ENCODE measurements at places on chromosomes 2 and 18.

DNA sequence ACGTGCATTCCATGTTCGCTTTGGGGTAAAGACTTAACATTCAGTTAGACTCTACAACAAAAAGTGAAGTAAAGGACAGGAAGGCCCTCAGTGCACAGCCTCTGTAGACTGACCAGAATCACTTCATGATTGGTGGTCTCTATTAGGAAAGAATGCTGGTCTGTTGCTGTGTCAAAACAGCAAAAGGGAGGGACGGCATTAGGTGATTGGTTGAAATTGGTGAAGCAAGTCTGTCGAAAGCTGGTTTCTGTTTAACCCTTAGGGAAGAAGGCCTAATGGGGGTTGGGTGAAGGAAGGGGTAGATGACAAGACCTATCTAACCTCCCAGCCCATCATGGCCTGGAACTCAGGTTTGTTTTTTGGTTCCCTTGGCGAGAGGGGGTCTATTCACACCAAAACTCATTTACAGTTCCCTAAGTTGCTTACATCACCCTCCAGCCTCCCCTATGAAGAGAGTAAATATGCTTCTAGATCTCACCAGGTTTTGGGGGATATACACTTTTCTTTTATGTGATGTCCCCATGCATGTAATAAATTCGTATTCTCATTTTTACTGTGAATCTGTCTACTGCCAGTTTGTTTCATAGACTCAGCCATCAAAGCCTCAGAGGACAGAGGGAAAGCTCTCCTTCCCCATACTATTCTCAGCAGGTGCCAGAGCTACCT, 65.6 kb downstream of the TMEM17 start:
- no peak for DNase-seq

DNA sequence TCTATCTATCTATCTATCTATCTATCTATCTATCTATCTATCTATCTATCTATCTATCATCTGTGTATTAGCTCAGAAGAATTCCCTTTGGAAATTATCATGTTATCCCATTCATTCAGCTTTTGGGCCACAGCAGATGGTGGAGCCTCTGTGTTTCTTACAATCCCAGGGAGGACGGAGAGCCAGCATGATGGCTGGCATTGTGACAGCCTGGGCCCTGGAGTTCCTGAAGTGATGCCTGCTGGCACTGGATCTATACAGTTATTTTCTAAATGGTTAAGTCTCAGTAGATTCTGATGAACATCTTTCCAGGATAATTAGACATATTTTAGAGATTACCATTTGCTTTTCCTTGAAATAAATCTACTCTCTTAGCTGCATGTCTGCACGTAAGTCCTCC, 385.4 kb upstream of the NXPH2 start:
- no peak for DNase-seq

DNA sequence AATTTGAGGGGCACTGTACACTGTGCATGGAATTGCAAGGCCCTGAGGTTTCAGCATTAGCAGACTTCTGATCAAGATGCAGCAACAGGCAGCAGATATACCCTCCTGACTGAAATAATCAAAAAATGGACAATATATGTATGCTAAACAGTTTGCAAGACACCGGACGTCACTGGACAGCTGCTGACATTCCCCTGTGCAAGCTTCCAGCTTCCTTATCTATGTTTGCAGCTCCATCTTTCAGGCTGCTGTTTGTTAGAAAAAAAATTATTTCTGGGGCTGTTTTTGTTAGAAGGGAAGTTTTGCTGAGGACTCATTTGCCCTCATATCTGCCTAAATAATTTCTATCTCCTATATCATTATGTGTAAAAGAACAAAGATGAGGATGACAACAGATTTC, 179.5 kb upstream of the BCL2L11 start:
- DNase-seq = no peak

- no peak for DNase-seq
Observed at GRCh38 chr2:189143925-189144324, 35.6 kb downstream of the COL5A2 start.

DNA sequence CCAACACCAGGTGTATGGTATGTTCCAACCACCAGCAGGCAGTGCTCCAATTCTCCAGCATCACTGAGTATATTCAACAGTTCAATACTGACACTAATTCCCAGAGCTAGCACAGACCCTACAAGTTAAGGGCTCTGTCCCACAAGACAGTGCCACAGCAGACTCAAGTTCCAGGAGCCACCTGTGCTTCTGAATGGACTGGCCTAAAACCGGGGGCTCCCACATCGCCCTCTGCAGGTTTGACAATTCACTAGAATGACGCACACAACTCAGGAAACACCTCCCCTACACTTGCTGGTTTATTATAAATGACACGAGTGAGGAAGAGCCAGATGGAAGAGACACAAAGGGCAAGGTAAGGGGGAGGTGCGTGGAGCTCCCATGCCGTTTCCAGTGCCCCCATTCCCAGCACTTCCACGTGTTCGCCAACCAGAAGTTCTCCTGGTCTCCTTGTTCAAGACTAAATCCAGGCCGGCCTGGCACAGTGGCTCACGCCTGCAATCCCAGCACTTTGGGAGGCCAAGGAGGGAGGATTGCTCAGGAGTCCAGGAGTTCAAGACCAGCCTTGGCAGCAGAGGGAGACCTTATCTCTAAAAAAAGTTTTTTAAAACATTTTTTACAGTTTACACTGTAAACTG, 12.2 kb upstream of the ATP6V1B1 start:
- DNase-seq = no peak

All from mucosa of descending colon (tissue), 3 donors.